ENCODE measurements at places on chromosomes 2 and 18.

GRCh38 chr2:156908825-156909224 is 348.7 kb upstream of the GALNT5 start:
- DNase-seq = no peak

DNA sequence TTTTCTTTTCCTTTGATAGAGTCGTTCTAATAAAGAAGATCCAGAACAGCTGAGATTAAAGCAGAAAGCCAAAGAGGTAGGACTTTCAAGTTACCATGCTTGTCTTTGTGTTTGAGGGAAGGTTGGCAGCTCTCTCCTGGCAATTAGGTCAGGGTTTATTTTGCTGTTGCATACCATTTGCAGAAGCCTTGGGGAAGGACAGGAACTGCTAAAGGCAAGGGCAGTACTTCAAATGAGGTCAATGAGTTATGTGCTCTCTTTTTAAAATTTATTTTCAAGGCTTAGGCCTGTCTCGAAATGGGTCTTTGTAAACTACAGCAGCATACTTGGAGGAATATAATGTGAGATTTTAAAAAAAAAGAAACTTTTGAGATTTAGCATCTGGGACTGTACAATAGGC is 108.9 kb downstream of the TAF4B start:
- DNase-seq = no peak

- DNase-seq = no peak
These were observed 4.0 kb upstream of the RND3 start for GRCh38 chr2:150491430-150491829.

GRCh38 chr2:162382278-162382677 is 38.3 kb downstream of the GCA start:
- no peak for DNase-seq

- no peak for DNase-seq
These were observed 550.2 kb upstream of the SETBP1 start for GRCh38 chr18:44130376-44130942.
